CD4-positive, alpha-beta T cell treated with Interleukin-4 for 4 hours (primary cell): ENCODE measurements at places on chromosomes 1 and 21.

DNA sequence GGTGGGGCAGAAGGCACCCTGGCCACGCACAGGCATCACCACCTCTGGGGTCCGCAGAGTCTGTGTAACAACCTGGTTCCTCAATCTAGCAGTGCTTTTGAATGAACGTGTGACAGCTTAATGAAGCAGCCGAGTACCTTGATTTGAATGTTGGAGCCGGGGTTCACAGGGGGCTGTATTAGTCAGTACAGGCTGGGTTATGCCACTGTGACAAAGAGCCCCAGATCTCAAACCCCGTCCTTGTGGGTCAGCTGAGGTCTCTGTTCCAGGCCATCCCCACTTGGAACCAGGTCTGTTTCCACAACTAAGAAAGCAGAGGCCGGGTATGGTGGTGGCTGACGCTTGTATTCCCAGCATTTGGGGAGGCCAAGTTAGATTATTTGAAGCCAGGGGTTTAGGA is 10.5 kb downstream of the TMEM240 start:
- DNase-seq: no peak

DNA sequence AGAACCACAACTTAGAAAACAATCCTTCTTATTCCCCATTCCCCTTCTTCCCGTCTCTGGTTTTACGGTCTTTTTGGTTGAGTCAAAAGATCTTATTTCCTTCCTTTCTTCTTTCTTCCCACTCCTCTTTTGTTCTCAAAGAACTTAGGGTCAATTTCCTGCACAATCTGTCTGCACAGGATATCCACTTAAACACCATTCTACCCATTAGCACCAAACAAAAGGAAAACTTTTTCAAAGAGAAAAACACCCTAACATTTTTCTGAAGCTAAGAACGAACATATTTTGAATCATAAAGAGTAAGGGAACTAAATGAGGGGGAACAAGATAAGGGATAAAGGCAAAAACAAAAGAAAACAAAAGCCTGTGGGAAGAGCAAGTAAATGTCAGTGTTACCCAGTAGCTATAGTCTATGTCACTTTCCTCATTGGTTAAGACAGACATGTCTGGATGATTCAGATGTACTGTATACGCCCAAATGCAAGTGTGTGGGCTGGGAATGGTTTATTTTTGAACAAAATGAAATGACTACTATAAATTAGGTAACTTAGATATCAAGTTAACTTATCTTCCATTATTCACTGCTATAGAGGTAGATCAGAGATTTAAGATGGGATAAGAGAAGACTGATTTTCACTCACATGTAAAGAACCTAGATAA is 59.9 kb downstream of the TOR3A start:
- DNase-seq: peak; percentile 12

DNA sequence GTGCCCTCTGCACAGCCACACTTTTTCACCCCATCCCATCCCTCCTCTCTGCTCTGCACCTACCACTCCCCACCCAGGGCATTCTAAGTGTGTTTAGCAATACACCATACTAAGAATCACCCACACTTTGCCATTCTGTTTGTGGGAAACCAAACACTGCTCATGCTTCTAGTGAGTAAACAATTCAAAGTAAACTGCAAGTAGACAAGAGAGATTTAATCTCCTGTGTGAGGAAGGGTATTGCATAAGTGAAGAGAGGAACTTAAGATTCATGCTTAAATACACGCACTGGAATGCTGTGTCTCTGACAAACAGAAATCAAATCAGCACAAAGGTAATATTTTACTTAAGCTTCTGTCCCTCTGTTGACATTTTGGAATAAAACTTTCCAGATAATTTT is 4.8 kb upstream of the EDARADD start:
- DNase-seq: no peak

DNA sequence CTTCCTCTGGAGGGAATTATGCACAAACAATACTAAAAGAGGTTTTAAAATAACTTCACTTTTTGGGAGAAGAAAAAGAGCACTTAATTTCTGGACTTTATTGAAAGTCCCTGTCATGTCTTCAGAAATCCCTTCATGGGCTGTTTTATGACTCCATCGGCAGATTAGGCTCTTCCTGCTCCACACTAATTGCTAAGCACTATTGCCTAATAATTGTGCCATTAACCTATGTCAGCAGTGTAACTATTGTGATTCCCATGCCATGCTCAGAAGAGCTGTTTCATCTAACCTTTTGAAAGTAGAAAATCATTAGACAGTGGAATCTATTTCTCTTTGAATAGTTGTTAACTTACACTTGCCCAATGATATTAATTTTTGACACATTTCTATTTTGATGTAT is 489.3 kb upstream of the RUNX1 start:
- no peak for DNase-seq

DNA sequence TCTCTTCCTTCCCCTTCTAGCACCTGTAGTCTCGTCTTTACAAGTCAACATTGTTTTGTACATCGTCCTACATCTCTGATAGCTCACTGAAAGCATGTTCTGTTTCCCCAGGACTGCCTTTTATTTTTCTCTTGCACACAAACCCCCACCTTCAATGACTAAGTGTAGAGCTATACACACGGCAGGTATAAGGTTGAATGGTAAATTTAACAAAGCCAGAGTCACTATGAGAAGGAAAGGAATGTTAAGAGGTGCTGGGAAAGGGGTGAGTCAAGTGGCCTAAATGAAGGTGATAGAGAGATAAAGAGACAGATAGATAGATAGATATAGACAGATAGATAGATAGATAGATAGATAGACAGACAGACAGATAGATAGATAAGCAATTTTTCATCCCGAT is 134.3 kb upstream of the ATP1B1 start:
- DNase-seq: no peak

GRCh38 chr1:34292472-34292871 is 115.8 kb downstream of the C1orf94 start:
- no peak for DNase-seq

- DNase-seq: no peak
Measured at GRCh38 chr1:86848654-86849053, 65.3 kb downstream of the SELENOF start.

GRCh38 chr21:46039891-46040660 is 57.8 kb upstream of the COL6A2 start:
- no peak for DNase-seq

DNA sequence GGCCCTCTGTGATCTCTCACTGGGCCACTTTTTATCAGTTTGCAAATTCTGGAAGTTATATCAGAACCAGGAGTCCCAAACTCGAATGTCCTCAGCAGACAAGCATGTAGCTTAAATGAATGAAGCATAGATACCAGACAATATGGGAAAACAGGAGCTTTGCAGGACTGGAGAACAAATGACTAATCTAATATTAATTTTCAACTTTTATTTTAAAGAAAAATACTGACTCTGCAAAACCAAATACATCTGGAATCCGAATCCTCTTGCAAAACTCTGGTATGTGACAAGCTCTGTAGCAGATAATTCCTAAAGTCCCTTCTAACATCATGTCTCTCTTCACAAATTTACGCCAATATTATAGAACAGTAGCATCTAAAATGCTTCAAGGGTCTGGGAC is 427.4 kb downstream of the TTLL7 start:
- no peak for DNase-seq

- DNase-seq: no peak
Measured at GRCh38 chr1:95311014-95311413, 77.0 kb downstream of the RWDD3 start.

GRCh38 chr1:24289937-24290595 is 29.1 kb upstream of the GRHL3 start:
- DNase-seq: no peak

GRCh38 chr1:242854466-242854865 is 330.0 kb upstream of the PLD5 start:
- DNase-seq: no peak

DNA sequence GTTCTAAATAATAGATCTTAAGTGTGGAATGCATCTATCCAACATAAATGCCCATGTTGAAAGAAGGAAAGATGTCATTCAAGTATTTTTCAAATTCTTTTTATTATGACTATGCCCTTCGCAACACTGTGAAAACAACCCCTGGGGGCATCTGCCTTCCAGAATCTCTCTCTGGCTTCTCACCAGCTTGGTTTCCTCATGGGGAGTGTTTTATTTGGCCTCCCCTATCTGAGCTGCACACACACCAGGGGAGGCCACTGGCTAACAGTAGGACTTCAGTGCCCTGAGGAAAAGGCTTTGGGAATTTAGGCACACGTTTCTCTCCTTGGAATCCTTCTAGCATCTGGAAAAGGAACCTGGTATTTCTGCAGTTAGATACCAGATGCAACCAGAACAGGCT is 130.6 kb downstream of the EDEM3 start:
- no peak for DNase-seq

DNA sequence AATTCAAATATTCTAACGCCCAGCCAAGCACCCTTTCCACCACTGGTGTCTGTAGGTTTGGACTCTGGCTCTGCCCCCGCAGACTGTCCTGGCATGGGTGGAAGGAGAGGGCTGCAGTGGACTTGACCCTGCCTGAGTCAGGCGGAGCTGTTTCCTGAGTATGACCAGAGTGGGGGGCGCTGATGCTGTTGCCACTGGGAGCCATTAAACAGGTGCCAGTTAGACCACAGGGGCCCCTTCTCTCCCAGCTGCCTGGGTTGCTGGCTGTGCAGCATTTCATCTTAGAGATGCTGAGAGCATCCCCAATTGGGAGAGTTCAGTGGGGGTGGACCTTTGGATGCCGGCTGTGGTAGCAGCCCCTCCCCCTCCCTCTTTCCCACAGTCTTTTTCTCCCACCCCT is 539.5 kb downstream of the MATN1 start:
- no peak for DNase-seq

DNA sequence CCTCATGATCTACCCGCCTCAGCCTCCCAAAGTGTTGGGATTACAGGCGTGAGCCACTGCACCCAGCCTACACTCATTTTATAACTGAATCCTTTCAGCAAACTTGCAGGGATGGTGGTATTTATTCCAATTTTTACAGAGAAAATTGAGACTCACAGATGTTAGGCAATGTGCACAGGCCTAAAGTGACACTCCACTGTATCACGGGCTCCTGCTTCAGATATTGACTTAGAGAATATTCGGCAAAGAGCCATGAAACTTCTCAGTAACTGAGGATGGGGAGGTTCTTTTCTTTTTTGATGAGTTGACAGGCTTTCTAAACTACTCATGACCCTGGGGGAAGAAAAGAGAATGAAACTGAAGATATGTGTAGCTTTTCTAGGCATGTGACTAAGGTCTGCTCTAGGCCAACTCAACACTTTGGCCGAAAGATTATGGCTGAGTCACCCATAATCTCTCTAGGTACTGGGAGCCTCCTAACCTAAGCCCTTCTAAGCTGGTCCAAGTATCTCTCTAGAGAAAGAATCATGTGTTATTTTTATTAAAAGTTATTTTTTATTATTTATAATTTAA is 19.9 kb upstream of the PTCH2 start:
- no peak for DNase-seq

DNA sequence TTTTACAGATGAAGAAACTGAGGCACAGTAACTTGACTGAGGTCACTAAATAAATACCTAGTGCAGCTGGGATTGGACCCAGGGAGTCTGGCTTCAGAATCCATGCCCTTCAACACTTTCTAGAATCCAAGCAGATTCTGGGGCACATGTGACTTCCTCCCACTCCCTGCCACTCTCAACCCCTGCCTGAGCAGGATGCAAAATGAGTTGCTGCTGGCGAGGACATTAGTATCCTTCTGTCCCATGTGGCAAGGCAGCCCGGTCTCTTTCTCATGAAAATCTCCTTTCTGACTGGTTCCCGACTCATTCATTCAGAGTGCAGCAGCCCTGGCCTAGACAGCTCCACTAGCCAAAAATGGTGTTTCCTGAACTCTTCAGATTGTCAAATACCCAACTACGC is 28.4 kb downstream of the TNNT2 start:
- DNase-seq: no peak

DNA sequence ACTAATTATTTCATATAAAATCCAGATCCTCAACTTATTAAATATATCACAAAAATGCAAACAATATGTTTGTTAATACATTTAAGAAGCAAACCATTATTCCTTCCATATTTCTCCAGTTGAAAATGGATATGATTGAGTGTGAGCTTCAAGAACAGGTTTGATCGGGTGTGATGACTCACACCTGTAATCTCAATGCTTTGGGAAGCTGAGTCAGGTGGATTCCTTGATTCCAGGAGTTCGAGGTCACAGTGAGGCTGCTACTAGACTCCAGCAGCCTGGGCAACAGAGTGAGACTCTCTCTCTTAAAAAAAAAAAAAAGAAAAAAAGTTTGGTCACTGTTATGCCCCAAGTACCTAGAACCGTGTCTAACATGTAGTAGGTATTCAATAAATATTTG is 42.9 kb upstream of the RRP15 start:
- DNase-seq: no peak

- no peak for DNase-seq
Measured at GRCh38 chr1:156266051-156266450, 16.6 kb downstream of the SMG5 start.

GRCh38 chr1:8740034-8740449 is 77.4 kb downstream of the RERE start:
- DNase-seq: no peak

- no peak for DNase-seq
Measured at GRCh38 chr1:204070895-204071294, 2.0 kb upstream of the SOX13 start.

- DNase-seq: no peak
Measured at GRCh38 chr21:17768840-17769446, 50.2 kb downstream of the C21orf91 start.

GRCh38 chr1:235776396-235776795 is 90.3 kb downstream of the LYST start:
- no peak for DNase-seq

- DNase-seq: no peak
Measured at GRCh38 chr21:37821786-37822450, 94.3 kb downstream of the KCNJ6 start.

DNA sequence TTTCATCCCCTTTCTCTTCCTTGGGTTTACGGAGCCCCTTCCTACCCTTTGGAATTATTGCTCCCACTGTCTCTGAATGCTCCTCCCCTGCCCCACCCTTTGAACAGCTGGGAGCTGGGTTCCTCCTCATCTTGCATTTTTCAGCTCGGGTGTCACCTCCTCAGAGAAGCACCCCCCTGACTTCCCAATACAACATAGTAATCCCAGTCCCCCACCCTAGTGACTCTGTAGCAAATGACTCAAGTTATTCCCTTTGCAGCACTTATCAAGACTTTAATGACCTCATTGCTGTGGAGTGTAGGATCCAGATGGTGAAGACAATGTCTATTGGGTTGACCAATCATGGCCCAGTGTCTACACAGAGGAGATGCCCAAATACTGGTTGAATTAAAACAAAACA is 8.9 kb upstream of the VWA5B1 start:
- DNase-seq: no peak

- no peak for DNase-seq
Measured at GRCh38 chr1:23980728-23981070, 572 bp upstream of the SRSF10 start.

DNA sequence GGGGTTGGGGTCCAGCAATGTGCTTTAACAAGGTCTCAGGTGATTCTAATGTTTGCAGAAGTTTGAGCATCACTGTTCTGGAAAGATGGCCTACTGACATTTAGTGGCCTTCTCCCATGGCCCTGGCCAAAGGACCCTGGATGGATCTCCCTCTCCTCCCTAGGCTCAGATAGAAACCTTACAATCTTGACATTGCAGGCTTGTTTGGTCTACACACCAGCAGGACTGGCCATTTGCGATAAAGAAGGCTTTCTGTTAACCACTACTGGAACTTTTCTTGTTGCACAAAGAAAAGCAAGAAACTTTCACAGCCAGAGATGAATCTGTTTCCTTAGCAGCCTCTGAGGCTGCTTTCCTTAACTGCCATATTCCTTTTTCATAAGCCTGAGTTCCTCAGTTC is 6.2 kb downstream of the DNALI1 start:
- DNase-seq: no peak
